Activated CD4-positive, alpha-beta T cell treated with anti-CD3 and anti-CD28 coated beads for 24 hours (primary cell): ENCODE measurements at places on chromosomes 2 and 18.

- no peak for DNase-seq
These were observed 42.7 kb upstream of the POLE4 start for GRCh38 chr2:74915743-74916142.

GRCh38 chr2:7053650-7054265 is 136.5 kb downstream of the RNF144A start:
- DNase-seq = no peak

DNA sequence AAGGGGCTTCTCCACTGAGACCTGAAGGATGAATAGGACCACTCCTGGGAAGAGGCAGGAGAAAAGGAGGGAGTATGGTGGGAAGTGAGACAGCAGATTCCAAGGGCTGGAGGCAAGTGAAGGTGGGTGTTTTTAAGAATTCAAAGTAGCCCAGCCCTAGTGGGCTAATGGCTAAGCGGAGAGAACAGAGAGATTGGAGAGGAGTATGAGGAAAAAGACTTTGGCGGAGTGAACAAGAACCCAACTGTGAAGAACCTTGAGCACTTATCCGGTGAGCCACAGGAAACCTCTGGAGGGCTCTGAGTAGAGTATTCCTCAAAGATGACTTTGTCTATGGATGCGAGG is 142.6 kb downstream of the COPS8 start:
- no peak for DNase-seq

- DNase-seq = no peak
These were observed 509.7 kb downstream of the TDRD15 start for GRCh38 chr2:21633466-21633865.

DNA sequence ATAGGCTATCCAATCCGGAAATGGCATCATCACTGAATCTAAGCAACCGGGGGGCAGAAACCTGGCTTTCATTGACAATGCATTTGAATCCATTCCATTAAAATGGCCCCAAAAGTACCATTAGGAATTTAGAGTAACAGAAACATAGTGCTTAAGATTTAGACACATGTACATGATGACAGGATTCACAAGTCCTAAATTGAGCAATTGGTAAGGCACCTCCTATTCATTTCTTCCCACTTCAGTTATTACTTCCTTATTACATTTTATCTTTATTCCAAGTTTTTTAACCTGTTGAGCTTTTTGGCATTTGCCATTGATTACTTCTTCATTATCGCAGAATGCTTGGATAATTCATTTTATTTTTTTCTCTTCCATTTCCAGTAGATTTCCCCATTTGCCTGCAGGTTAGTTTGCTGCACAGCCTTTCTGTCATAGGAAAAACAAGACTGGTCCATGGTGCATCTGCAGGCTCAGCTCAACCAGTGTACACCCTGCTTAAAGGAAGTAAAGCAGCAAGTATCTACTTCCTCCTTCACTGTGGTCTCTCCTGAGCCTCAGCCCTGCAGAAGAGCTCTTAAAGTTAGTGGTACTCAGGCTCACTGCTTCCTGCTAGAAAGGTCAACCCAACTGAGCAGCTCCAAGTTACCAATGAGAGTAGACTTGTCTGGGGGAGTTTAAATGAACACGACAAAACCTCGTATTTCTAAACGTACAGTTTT is 89.2 kb downstream of the DOCK10 start:
- DNase-seq = no peak

DNA sequence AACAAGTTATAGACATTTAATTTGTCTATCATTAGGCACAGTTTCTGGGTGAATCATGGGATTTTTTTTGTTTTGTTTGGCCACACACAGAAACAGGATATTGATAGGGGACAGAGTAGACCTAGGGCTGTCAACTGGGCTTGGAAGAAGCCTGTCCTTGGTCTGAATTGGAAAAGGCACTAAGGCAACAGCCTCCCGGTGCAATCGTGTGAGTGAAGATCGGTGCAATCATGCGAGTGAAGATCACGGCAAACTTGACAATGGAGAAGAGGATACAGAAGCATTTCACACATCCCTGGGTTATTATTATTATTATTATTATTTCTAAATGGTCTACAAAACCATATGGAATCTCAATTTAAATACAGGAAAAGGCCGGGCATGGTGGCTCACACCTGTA is 94.5 kb downstream of the ACKR3 start:
- no peak for DNase-seq

DNA sequence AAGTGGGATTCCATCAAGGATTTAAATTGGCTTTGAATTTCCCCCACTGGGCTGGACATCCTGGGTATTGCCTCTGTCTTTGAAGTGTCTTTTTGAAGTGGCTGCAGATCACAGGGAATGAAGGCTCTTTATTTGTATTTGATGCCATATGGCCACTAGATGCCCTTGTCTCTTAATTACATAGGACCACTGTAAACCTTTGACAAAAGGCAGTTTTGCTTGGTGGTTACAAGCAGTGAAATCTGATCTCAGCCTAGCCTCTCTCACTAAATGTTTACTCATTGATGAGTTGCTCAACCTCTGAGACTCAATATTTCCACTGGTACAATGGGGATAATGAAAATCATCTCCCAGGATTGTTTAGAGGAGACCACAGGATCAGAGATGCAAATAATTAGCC is 102.2 kb downstream of the INSIG2 start:
- DNase-seq = no peak

GRCh38 chr2:204628926-204629712 is 83.8 kb downstream of the PARD3B start:
- DNase-seq = no peak

DNA sequence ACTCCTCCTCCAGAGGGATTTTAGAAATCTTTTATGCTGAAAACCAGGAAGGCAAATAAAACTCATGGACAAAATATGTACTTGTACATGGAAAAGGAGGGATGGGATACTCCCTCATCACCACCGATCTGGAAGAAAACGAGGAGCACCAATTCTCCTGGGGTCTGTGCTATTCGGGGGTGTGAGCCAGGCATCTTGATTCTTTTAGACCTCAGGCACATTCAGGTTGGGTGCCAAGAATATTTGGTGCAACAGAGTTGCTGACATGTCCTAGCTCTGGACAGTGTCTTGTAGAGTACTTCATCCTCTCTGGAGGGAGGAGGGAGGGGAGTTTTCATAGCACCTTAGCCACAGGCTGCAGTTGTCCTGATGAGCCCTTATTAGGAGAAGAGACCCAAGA is 163.0 kb downstream of the PRKCE start:
- DNase-seq = no peak

GRCh38 chr18:68822926-68823325 is 25.0 kb downstream of the CCDC102B start:
- no peak for DNase-seq

- no peak for DNase-seq
These were observed 847 bp downstream of the HOXD8 start for GRCh38 chr2:176130147-176130956.

DNA sequence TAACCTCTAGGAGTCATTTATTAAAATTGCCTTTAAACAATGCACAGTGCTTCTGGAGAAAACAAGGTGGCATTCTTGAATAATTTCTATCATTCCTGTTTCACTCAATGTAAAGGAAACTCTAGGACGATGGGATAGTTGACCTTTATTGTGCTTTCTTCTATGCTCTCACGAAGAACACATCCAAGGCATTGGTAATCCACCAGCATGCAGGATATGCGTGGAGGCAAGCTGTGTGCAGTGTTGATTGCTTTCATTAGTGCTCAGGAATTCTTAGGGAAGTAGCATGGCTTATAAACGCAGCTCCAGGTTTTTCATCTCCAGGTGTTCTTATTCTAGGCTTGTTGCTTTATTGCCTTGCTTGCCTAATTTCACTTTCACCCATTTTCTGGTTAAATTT is 58.4 kb upstream of the CAVIN2 start:
- DNase-seq = no peak

GRCh38 chr18:79782566-79783308 is 15.0 kb upstream of the KCNG2 start:
- DNase-seq = no peak

DNA sequence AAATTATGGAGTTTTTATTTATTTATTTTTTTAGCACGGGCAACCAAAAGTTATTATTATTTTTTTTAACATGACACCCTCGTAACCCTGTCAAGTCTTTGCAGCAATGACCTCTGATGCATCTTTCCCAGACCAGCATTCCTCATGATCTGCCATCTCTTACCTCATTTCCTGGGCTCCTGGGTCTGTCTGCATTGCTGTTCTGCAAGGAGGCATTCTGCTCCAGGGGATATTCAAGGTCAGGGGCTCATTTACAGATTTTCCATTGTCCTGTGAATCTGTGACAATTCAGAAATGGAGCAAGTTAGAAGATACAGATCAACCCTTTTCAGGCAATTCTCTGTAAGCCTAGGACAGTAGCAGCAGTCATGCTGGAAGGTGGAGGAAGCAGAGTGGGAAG is 43.0 kb downstream of the NGEF start:
- no peak for DNase-seq

DNA sequence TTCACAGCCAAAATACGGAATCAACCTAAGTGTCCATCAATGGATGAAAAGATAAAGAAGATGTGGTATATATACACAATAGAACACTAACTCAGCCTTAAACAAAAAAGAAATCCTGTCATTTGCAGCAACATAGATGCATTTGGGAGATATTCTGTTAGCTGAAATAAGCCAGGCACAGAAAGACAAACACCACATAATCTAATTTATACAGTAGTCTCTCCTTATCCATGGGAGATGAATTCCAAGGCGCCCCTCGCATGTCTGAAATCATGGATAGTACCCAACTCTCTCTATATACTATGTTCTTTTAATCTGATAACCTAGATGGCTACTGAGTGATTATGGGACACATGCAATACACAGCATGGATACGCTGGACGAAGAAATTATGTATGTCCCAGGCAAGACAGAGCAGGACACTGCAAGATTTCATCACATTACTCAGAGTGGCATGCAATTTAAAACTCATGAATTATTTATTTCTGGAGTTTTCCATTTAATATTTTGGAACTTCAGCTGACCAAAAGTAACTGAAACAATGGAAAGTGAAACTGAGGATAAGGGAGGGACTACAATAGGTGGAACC is 39.5 kb downstream of the ORC4 start:
- no peak for DNase-seq

GRCh38 chr2:101187131-101187530 is 35.9 kb upstream of the TBC1D8 start:
- DNase-seq = no peak

- DNase-seq = no peak
These were observed 9.4 kb downstream of the MAP3K19 start for GRCh38 chr2:135037831-135038230.

- DNase-seq = no peak
These were observed 45.9 kb downstream of the RPIA start for GRCh38 chr2:88737385-88737784.

DNA sequence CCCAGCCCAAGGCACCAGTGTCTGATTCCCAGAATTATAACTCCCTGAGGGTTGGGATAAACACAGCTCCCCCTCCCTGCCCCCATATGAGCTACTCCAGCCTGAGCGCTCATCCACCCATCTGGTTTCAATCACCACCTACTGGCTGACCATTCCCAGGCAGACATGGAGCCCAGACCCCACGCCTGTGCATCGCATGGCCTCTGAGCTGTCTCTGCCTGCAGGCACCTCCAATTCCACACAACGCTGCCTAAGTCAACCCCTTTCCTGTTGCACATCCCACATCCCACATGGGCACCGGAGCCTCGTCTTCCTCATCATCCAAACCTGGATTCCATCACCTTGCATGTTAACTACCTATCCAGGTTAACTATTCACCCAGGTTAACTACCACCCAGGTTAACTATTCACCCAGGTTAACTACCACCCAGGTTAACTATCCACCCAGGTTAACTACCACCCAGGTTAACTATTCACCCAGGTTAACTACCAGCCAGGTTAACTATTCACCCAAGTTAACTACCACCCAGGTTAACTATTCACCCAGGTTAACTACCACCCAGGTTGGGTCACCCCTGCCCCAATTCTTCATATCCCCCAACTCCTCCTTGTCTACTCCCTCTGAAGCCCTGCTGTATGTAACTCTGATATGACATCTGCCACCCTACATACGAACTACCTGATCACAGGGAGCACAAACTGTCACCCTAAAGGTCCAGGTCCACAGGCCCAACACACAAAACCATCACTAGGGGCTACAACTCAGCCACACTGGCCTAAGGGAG is 47.8 kb downstream of the TEX51 start:
- no peak for DNase-seq

- no peak for DNase-seq
These were observed 467 bp upstream of the WDR35 start for GRCh38 chr2:19990416-19990728.

- no peak for DNase-seq
These were observed 29.5 kb downstream of the KIAA2012 start for GRCh38 chr2:202102425-202103000.

DNA sequence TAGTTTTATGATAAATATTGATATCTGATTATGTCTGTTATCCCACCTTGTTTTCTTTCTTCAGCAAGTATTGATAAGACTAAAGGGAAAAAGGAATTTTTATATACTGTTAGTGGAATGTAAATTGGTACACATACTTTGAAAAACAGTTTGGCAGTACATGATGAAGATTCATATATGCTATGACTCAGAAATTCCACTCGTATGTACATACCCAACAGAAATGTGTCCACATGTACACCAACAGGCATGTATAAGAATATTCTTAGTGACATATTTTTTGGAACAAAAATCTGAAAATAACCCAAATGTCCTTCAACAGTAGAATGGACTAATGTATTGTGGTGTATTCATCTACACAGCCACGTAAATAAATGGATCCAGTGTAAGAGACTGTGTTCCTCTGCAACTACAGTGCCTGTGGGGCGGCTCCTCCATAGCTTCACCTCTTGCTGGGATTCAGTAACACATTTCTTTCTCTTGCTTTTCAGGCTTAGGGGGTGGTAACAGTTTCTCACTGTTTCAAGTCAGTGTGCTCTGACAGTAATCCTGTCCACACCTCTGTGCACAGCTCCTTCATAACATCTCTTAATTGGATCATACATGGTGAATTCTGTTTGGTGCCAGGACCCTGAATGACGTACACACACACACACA is 35.5 kb upstream of the ALMS1 start:
- no peak for DNase-seq

DNA sequence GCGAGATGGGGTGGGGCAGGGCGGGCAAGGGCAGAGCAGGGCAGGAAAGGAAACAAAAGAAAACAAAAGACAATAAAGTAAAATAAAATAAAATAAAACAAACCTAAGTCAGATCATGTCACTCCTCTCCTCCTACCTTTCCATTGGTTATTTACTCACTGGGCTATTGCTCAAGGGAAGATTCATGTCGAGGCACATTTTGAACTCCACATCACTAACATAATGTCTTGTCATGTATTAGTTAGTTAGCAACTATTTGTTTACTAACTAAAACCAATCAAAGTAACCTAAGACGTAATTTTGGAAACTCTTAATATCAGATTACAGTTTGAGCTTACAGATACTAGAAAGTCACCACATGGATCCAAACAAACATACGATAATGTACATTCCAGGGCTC is 2.2 kb downstream of the C1D start:
- no peak for DNase-seq

GRCh38 chr2:233142355-233142897 is 82.3 kb downstream of the INPP5D start:
- DNase-seq = no peak

- DNase-seq = no peak
These were observed 62.3 kb upstream of the ITGA4 start for GRCh38 chr2:181394741-181395437.
